ENCODE measurements at places on chromosomes 2 and 18. TPM values are rescaled to one million over a fixed set of nuclear protein-coding genes. Genes with fewer than 3 reads are reported as not detected.

ZNG1B gene
- 29.4 TPM for total RNA-seq

- peak; percentile 57 for DNase-seq
Measured at GRCh38 chr2:111905990-111906735, 7.8 kb downstream of the MERTK start.

DNA sequence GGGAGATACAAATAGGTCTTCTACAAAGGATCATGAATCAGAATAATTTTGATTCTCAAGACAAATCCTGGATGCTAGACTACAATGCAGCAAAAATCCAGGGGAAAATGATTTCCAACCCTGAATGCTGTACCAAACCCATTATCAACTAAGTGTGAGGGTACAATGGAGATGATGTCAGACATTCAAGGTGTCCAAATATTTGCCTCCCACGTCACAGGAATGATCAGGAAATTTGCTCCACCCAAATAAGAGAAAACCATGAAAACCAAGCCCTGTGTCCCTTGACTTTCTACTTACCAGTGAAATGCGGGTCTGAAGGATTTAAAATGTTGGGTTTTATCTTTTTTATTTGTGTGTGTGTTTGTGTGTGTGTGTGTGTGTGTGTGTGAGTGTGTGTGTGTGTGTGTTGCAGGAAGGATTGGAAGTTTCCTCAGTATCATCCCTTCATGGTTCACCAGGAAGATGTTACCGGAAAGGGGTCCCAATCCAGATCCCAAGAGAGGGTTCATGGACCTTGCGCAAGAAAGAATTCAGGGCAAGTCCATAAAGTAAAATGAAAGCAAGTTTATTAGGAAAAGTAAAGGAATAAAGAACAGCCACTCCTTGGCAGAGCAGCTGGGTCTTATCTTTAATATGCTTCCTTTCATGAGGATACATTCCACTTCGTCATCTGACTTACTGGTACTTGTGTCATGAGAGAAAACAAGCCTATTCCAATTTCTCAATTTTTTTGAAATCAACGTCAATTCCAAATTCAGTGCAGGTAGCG lies 61.1 kb upstream of the ID2 start:
- peak; percentile 79 for DNase-seq

GRCh38 chr18:77063260-77063659 lies 69.3 kb downstream of the MBP start:
- DNase-seq: no peak

GRCh38 chr2:85957256-85957655 lies 68.5 kb upstream of the ST3GAL5 start:
- no peak for DNase-seq
